ENCODE measurements at places on chromosomes 3 and 15.

GRCh38 chr15:40282869-40283614 is at the start of gene ANKRD63:
ANKRD63 (minus strand) TSS chr15:40283064; CDS start chr15:40282586, 478 bp downstream.
- DNase-seq: no peak

DNA sequence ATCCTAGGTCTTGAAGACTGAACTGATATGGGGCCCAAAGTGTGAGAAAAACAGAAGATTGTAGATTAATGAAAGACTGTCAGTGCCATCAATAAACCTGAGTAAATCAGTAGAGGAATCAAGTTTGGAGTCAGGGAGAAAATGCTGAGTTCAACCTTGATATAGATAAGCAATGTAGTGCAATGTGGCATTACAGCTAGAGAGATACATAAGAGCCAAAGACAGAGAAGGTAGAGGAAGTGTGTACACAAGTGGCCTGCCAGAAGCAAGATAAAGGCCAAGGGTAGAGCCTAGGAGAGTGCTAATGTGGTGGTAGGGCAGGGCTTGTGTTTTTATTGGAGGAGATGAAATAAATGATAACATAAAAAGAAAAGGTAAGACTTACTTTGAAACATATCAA is 26.0 kb upstream of the EID1 start:
- no peak for DNase-seq

DNA sequence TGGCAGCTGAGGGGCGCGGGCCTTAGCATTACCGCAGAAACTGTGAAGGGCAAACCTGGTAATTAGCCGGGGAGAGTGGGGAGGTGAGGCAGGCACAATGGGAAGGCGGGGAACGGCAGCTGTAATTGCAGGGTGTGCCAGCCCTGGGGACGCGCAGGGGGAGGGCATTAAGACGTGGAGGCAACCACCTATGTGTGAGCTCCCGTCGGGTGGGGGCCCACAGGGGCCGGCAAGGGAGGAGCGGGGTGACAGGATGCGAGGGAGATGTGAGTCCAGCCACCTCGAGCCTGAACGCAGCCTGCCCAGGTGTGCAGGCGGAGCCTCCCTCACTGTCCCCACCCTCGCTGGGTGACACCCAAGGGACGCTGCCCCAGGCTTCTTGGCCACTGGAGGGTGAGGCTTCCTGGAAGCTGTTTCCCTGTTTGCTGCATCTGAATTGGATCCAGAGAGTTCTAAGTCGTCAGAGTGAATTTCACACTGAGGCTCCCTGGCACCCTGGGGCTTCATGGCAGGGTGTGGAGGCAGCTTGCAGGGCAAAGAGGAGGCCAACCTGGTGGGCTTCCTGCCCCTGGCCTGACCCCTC is 130.6 kb upstream of the MEF2A start:
- DNase-seq: no peak

DNA sequence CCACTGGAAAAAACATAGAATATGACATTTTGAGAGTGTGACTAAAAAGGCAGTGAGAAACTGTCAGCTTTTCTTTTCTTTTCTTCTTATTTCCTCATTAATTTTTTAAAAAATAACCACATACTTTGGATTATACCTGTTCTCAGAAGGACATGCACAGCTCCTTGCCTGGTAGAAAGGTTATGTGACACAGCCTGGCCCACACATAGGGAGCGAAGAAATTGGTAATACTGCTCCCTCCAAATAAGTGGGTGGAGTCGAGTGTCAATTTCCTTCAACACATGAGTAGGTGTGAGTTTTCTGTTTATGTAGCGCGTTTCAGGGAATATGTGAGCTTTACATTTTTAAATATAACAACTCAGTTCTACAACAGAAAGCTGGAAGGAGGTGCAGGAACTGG is 28.9 kb upstream of the RAD18 start:
- DNase-seq: no peak

GRCh38 chr15:34065261-34065660 is 26.3 kb upstream of the AVEN start:
- DNase-seq: no peak

GRCh38 chr3:122458992-122459391 is 43.1 kb upstream of the WDR5B start:
- peak; percentile 29 for DNase-seq

DNA sequence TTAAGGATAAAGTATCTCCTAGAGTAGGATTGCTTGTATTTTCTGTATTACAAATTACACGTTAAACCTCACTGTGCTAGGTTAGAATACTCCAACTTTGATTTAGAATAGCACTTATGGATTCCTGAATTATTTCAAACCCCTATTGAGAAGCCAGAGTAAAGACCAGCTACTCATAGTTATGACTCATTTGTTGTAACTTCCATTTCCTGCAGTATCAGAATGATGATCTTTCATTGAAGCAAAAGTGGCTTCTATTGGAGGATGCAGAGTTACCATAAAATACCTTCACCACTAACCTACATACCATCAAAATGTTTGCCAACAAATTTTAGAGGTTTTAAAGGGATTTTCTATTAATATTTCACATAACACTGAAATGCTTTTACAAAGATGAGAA is 1322.7 kb upstream of the ALCAM start:
- no peak for DNase-seq

GRCh38 chr15:41013691-41014414 is 60.6 kb downstream of the CHAC1 start:
- DNase-seq: no peak

- DNase-seq: no peak
Measured at GRCh38 chr15:51144021-51144532, 49.4 kb upstream of the TNFAIP8L3 start.

DNA sequence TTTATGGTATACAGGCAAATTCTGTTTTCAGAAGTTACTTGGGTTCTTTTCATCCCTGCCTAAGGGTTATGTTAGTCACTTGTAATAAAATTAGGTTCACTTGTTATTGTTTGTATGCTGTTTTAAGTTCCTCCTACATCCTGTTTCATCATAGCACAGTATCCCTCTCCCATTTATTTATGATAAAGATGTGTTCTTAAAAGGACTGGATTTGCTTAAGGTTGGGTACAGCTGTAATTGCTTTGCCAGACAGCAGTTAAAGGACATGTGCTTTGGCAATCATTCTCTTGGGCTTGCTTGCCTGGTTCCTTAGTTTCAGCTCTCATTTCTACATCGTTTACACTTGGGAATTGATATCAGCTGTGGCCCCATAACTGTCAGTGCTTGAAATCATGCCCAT is 11.7 kb downstream of the ATP2C1 start:
- DNase-seq: no peak

DNA sequence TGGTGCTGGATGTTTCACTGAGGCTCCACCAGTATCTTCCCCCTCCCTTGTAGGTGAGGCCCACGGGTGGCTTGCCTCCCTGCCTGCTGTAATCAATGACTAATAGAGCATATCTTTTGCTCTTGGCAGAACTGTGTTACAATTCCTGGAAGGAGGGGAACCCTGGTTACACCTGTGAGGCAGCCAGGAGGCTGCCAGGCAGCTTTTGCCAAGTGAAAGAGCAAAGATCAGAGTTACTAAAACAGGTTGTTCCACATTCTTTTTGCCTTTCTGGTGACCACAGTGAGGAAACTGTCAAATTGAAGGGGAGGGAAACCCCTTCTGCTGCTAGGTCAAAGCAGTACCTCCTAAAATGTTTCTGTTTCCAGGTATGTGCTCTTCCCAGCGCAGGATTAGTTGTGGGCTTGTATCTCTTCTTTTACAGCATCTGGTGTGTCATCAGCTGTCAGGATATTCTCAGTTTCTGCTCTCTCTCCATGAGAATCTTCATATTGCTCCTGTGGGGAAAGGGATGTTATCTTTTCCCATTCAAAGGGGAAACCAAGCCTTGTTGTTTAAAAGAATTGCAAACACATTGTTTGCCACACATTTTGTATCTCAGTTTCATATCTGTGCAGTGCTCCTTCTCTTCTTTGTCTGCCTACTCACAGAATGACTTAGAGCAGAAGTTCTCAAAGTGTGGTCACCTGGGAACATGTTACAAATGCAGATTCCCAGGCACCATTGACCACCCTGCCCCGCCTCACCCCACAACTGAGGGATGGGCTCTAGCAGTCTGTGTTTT is 137.4 kb upstream of the UMPS start:
- DNase-seq: no peak

- no peak for DNase-seq
Measured at GRCh38 chr15:74785194-74786032, 3.5 kb downstream of the CSK start.

DNA sequence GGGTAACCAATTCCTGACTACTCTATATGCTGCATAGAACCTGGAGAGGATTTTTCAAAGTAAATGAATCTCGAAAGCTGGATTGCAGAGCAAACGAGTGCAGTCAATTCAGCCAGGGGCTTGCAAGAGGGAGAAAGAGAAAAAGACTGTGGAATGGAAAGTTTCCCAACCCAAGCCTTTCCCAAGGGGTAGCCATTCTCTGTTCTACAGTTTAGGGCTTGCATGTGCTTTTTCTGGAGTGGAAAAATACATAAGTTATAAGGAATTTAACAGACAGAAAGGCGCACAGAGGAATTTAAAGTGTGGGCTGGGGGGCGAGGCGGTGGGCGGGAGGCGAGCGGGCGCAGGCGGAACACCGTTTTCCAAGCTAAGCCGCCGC is 511 bp upstream of the RARB start:
- peak; percentile 74 for DNase-seq

GRCh38 chr15:57518779-57519405 is 72.8 kb upstream of the MYZAP start:
- DNase-seq: no peak

GRCh38 chr15:85168642-85169173 is 187.1 kb downstream of the PDE8A start:
- DNase-seq: no peak

GRCh38 chr3:113910966-113911365 is 36.8 kb upstream of the ZDHHC23 start:
- DNase-seq: no peak

- no peak for DNase-seq
Measured at GRCh38 chr15:96307856-96308394, 22.6 kb upstream of the NR2F2 start.

DNA sequence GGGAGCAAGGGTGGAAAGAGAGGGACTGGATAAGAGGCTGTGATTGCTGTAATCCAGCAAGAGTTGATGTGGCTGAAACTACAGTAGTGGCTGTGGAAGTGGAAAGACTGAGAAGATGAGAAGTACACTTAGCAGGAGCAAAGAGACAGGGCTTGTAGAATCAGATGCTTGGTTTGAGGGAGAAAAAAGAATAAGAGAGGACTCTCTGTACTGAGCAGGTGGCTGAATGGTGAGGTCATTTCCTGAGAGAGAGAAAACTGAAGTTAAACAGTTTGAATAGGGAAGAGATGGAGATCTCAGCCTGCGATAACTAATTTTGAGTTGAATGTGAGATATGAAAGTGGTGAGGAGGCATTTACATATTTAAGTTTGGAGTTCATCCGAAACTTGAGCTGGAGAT is 95.8 kb upstream of the SLC25A36 start:
- no peak for DNase-seq

- DNase-seq: no peak
Measured at GRCh38 chr3:54355800-54356199, 233.4 kb downstream of the CACNA2D3 start.

GRCh38 chr15:58322253-58322652 is 109.5 kb upstream of the LIPC start:
- DNase-seq: no peak

GRCh38 chr3:127328421-127328820 is 40.6 kb upstream of the PRR20G start:
- no peak for DNase-seq

- no peak for DNase-seq
Measured at GRCh38 chr15:76328106-76328696, 8.4 kb upstream of the ISL2 start.

GRCh38 chr3:59936472-59936871 is 886.6 kb upstream of the CFAP20DC start:
- DNase-seq: no peak

- DNase-seq: no peak
Measured at GRCh38 chr3:100966807-100967206, 26.4 kb downstream of the ABI3BP start.

GRCh38 chr15:45183511-45183910 is 4.3 kb downstream of the SHF start:
- DNase-seq: no peak

- DNase-seq: no peak
Measured at GRCh38 chr3:124483915-124484470, 246.3 kb upstream of the UMPS start.

GRCh38 chr3:71067977-71068654 is 515.4 kb downstream of the FOXP1 start:
- no peak for DNase-seq

GRCh38 chr15:61736790-61737189 is 323.5 kb downstream of the VPS13C start:
- DNase-seq: no peak

- DNase-seq: no peak
Measured at GRCh38 chr15:33188641-33189257, 5.8 kb downstream of the FMN1 start.

DNA sequence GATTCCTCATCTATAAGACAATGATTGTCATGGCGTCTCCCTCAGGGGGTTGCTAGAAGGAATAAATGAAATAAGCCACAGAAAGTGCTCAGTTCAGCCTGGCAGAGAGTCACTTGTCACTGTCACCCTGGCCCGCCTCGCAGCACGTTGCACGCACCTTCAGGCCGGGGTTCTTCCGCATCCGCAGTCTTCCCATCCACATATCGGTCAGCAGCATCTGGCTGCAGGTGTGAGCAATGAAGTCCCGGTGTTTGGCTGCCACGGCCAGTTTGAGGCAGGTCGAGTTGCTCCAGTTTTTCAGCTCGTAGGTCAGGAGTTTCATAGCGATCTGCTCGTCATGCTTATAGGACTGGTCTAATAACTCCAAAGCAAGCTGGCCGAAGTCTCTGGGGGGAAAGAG is 48.5 kb upstream of the MTMR10 start:
- no peak for DNase-seq

DNA sequence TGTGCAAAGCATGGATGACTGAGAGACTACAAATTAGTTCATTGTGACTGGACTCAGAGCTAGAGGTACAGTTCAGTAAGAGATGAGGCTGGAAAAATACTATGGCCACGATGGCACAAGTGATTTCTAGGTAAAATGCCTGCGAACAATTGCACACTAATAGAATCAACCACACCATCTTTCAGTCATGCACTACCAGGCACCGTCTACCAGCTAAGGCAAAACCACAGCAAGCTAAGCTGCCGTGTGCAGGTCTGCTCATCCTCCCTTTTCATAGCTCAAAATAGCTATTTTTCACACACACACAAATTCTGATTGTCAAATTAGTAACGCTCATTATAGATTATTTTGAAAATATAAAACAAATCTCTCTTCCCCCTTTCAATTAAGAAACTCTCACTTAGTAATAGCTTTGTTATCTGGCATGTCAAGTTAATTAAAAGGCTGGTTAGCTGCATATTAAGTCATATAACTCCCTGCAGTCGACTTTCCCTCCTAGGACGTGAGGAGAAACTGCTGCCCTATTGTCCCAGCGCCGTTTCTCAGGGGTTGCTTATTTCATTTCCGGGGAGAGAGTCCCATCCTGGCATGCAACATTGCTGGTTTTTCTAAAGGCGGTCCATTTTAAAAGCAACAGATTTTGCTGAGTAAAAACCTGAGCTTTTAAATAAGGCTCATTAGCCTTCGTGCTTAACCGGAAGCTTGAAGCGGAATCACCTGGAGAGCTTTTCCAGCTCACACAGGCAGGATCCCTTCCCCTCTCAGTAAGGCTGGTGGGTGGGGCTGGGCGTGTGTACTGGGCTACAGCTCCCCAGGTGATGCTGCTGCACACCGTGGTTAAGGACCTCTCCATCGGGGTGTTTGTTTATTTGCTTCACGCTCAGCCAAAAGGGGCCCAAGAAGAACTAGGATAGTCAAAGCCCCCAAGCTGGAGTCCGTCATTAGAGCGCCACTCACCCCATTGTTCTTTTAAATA is 16.9 kb upstream of the MEX3B start:
- DNase-seq: no peak
